ENCODE measurements at places on chromosomes 2 and 18.

DNA sequence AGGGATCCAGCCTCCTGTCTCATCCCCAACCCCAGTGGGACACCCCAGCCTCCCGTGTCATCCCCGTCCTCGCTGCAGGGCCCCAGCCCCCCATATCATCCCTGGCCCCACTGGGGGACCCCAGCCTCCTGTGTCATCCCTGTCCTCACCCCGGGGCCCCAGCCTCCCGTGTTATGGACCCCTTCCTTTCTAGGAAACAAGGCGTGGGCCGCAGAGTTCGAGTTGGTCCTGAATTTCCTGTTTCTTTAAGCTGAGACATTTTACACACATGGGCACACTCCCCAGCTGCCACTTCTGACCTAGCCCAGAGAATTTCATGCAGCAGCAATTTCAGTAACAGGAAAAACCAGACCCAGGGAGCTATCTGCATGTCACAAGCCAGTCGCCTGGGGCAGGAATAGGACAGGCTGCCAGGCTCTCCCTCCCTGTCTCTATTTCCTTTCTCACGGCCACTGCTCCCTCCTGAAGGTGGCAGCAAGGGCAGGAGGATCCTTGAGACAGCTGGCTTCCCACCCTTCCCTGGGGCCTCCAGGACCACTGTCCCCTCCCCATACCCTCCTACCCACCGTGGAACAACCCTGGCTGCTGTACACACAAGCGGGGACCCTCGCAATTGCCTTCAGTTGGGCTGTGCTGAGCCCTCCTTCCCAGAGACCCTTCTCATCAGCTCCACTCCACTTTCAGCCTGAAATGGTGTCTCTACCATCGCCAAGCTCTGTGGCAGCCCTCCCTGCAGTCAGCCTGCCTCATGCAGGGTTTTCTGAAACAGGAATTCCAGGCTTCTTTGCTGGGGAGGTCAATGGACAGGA lies 141.9 kb upstream of the ID2 start:
- DNase-seq = no peak

DNA sequence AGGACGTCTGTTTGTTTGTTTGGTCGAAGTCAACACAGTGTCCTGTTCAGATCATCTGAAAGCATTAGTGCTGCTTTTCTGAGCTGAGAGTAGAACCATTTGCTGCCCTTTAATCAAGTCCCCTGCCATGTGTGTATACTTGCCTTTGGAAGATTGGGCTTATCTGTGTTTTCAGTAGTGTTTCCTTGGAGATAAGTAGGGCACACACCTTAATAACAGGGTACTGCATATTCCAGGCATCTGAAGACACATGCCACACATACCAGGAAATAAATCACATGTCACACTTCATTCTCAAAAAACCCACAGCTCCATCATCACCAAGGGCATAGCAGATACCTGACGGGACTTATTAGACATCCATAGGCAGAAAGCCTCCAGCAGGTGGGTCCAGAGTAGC lies 157.4 kb downstream of the SOX11 start:
- DNase-seq = peak; percentile 48

- peak; percentile 35 for DNase-seq
Observed at GRCh38 chr2:48900321-48901014, 144.9 kb upstream of the LHCGR start.

GRCh38 chr18:10038268-10038667 lies 124.5 kb downstream of the VAPA start:
- no peak for DNase-seq

DNA sequence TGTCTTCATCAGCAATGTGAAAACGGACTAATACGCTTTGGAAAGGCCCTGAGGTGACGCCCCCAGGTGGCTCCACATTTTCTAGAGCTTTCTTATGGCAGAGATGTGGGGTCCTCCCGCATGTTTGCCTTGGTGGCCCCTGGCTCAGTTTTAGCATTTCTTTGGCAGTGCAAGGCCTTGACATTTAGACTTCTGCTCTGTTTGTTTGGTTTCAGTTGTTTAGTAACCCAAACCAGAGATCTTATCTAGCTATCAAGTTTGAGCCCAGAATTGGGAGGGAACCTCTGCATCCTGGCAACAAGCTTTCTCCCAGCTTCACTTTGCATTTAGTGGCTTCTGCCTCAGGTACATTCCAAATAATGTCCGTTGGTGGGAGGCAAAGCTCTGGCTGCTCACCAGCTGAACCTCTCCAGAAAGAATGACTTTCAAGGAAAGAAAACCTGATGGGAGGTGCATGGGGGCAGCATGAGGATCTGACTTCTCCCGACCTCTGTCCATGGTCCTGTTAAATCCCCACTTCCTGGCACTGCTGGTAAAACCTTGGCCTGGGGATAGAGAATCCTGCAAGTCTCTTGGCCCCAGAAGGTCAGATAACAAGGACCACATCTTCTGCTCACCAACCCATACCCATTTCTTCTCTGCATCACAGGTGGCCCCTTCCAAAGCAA lies 12.0 kb upstream of the MBP start:
- DNase-seq = no peak

GRCh38 chr2:8045081-8045614 lies 636.7 kb upstream of the ID2 start:
- DNase-seq = no peak

- no peak for DNase-seq
Observed at GRCh38 chr2:215794829-215795546, 218.4 kb downstream of the MREG start.

GRCh38 chr2:16546128-16546754 lies 119.4 kb downstream of the CYRIA start:
- peak; percentile 43 for DNase-seq

- DNase-seq = no peak
Observed at GRCh38 chr2:62110415-62111025, 85.4 kb upstream of the B3GNT2 start.

DNA sequence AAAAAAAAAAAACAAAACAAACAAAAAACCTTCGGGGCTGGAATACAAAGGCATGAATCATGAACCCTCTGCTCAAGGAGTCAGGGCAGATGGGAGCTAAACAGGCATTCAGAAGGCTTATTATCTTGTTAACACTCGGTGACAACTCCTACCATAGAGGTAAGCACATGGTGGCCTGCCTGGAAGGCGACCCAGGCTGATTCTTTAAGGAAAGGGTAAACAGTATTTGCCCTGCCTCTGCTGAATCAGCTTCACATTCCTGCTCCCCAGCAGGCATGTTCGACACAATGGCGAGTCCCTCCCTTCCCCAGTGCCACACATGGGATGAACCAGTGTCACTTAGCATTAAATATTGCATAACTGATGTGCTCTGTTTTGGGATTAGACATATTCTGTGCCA lies 191.9 kb downstream of the ARL4C start:
- DNase-seq = peak; percentile 50

DNA sequence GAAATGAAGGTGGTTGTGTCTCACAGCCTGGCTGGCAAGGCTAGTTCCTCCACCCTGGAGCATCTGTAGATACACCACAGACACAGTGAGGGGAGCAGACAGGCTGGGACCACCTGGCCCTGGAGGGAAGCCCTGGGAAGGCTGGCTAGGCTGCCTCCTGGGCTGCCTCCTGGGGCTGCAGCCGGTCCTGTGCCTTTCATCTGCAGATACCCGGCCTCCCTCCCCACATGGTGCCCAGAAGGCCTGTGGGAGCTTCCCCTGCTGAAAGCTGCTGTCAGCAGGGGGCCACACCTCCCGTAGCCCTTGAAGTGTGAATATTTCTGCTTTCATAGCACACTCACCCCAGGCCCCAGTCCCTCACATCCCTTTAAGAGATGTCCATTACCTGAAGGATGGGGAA lies 37.6 kb downstream of the SDC1 start:
- no peak for DNase-seq

DNA sequence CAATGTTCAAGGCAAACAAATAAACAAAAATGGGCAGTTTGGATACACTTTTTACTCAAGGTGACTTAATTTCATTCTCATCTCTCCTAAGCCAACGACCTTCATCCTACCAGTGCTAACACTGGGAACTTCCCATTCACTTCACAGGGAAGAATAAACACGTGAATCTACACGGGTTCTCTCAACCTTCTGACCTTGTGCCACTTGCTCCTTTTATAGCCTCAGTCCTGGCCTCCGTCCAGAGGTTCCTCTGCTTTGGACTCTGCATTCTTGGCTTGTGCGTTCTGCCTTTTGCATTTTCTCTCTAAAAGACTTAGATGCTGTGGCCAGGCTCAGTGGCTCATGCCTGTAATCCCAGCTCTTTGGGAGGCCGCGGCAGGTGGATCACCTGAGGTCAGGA lies 13.8 kb downstream of the ZNF2 start:
- no peak for DNase-seq

DNA sequence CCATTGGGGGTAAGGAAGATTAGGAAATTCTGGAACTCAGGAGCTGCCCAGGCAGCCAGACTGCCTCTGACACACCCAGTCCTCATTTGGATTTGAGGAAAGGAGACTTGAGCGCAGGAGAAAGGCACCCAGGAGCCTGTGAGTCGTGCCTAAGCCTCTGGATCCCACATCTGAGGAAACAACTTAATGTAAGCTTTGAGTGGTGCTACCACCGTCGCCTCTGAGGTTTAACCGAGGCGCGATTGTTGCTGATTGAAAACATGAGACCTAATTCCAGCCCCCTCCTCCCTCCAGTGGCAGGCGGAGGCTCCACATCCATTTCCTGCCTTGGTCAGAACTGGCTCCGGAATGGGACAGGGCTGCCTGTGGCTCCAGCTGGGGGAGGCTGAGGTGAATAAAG lies 176.7 kb upstream of the PKDCC start:
- DNase-seq = peak; percentile 70

DNA sequence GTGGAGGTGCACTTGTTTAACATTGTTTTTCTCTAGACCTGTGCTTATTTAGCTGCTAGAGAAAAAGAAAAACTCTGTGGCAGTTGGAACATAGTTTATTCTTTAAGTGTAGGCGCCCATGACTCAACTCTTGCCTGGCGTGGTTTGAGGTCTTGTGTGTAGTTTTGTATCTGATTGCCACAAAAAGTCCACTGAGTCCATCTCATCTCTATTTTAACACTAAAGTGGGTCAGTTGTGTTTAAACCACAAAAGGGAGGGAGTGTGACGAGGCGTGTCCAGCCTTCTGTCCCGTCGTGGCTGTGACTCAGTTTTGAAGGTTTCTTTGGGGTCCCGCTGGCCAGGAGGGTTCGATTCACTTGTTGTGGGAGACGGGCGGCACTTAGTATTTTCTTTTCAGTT lies 15.3 kb upstream of the UGT1A9 start:
- DNase-seq = no peak

- DNase-seq = no peak
Observed at GRCh38 chr18:63258749-63259566, 60.6 kb downstream of the BCL2 start.

- DNase-seq = no peak
Observed at GRCh38 chr2:172970660-172971059, 105.0 kb upstream of the MAP3K20 start.

- no peak for DNase-seq
Observed at GRCh38 chr18:77106331-77106730, 26.3 kb downstream of the MBP start.

DNA sequence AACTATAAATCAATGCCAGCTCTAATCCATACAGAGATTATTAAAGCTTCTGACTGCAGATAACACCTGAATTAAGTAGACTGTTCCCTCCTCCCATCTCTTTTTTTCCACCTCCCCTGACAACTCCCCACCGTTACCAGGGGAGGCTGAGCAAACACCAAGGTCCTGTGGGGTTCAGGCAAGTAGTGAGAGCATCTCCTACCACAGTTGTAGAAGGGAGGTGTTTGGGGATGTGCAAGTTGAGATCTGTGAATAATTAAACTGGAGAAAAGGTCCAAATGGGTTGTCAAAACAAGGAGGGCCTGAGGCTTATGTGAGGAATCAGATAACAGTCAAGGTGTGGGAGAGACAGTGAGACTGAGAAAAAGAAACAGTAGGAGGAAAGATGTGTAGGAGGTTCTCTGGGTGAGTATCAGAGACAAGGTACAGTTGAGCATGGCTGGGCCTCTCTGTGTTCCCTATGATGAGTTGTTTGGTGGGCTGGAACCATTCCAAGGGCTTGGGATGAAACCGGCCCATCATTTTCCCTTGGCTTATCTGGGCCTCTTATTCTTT lies 194.6 kb downstream of the CYRIA start:
- DNase-seq = no peak

DNA sequence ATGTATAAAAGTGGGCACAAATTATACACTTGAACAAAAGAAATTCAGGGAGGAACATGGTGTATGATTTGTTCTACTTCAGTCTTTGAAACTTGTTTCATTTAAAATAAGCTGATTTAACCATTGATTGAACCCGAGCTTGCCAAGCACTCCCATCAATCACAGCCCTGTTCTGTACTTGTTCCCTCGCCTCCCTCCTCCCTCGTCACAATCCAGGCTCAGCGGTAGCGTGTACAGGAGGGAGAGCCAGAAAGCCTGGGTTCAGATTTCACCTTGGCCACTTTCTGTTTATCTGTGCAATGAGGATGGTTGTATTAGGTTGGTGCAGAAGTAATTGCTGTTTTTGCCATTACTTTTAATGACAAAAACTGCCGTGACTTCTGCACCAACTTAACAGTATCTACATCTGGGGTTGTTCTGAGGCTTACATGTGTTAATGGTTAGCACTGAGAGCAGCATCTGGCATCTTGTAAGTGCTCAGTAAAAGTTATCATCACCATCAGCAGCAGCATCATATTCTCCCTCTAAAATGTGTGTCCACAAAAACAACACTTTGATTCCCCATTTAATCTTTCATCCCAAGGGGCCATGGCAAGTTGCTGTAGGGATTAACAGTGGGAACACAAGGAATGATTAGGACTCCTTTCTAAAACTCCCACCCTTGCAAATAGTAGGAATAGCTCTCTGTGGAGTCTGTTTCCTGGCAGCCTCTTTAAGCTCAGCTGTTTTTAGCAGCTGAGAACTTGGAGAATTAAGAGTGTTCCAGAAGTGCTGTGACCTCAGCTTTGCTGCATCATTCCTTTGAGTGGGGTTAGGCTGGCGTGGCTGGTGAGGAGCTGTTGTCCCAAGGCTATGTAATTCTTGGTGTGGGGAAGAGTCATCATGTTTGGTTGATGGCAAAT lies 4.7 kb downstream of the DPYSL5 start:
- no peak for DNase-seq

DNA sequence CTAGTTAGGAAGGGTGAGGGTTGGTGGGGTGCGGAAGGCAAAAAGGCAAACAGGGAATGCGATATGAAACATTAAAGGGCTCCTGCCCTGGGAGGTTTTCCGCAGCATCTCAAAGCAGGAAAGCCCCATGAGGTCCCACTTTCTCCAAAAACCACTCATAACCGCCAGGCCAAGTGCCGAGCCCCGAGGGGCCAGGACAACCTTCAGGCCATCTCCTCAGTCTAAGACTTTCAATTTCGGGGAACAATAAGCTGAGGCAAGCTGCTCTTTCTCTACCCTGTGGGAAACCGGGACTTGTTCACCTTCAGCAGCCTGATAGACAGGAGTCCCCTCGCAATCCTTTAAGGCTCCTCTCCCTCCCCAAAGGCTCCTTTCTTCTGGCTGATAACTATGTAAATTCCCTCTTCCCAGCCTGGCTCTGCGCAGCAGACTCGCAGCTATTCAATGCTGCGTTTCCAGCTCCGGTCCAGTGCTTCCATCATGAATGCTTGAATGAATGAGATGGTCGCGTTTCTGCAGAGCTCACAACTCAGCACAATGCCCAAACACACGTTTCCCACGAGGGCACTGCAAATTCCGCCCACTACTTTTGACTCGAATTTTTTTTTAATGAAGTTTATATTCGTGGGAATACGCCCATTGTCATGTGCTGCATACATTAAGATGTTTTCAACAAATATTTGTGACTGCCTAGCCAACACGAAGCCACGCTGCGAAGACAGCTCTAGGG lies 1.4 kb downstream of the LAMA1 start:
- no peak for DNase-seq

- no peak for DNase-seq
Observed at GRCh38 chr18:33802955-33803354, 224.9 kb downstream of the ASXL3 start.

GRCh38 chr18:79888016-79888415 lies 63.4 kb downstream of the SLC66A2 start:
- no peak for DNase-seq
